ENCODE measurements at places on chromosomes 1 and 21. TPM values are rescaled to one million over a fixed set of nuclear protein-coding genes. Genes with fewer than 3 reads are reported as not detected.

DNA sequence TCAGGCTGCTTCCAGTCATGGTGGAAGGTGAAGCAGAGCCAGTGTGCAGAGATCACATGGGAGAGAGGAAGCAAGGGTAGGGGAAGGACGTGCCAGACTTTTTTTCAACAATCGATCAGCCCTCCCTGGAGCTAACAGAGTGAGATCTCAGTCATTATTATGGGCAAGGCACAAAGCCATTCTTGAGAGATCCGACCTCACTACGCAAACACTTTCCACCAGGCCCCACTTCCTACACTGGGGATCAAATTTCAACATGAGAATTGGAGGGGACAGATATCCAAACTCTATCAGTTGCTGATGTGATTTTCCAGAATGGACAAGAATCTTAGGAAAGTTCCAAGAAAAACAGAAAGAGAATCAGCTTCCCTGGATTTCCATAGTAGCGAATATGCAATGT is 60.5 kb downstream of the BACE2 start:
- no peak for DNase-seq

TMPRSS15 gene
- total RNA-seq, result 0.45 TPM

GRCh38 chr1:66372522-66373101 is 161.3 kb upstream of the SGIP1 start:
- no peak for DNase-seq

SLC16A4 gene
- total RNA-seq, result 7.2 TPM

GRCh38 chr1:21161842-21162241 is 14.9 kb downstream of the EIF4G3 start:
- no peak for DNase-seq

Data from mesenteric fat pad (tissue), 1 donor.